ENCODE measurements at places on chromosomes 1 and 21. TPM values are rescaled to one million over a fixed set of nuclear protein-coding genes. Genes with fewer than 3 reads are reported as not detected.

- DNase-seq, result no peak
Measured at GRCh38 chr1:45051005-45051772, 39.1 kb downstream of the UROD start.

- DNase-seq, result no peak
Measured at GRCh38 chr1:219051547-219051946, 122.1 kb upstream of the LYPLAL1 start.

DNA sequence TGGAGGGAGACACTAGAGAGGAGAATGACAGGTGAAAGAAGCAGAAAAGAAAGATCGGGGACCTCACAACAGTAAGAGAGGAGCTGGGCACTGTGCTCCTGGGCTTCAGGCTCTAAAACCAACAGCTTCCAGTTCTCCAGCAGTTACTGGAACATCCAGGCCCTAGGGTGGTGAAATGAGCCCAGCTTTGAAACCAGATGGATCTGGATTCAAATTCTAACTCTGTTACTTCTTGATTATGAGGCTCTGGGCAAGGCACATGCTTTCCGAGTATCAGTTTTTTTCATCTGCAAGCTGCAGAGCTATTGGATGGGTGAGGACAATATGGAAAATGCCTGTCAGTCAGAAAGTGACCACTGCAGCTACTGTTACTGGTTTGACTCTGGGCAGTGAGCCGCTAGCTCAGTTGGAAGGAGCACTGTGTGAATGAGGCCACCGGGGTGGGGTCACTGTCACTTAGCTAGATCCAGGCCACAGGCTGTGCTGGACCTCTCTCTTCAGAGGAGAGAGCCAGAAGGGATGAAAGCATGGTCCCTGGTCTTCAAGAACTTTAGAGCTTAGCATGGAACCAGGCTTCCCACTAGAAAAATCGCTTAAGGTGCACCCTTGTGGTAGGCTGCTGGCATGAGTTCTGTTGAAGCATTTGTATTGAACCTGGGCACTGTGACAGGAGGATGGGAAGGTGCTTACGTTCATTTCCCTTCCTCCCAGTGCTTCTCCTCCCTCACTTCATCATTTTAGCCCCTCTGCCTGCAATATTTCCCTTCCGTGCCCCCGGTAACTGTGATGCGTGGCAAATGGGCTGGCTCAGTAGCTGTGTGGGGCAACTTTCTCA lies 12.2 kb downstream of the PLEKHO1 start:
- DNase-seq, result no peak

NIBAN1 gene
- 2.4 TPM for total RNA-seq

DNA sequence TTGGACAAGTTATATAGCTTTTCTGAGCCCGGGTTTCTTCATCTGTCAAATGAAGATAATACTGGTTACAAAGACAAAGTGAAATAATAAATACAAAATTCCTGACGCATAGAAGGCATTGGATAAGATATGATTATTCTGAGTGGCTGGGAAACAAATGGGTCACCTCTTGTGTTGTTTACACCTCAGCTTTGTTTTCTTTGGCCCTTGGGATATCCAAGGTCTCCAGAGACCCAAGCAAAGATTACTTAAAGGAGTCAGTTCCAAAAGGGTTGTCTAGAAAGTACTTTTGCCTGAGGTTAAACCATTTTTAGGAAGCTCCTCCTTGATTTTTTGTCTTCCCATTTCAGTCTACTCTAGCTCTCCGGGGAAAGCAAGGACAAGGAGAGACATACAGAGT lies 9.7 kb downstream of the KHDRBS1 start:
- DNase-seq, result no peak

- no peak for DNase-seq
Measured at GRCh38 chr1:175220853-175221556, 28.4 kb upstream of the KIAA0040 start.

- DNase-seq, result no peak
Measured at GRCh38 chr1:100344774-100345173, 7.5 kb upstream of the CDC14A start.

DNA sequence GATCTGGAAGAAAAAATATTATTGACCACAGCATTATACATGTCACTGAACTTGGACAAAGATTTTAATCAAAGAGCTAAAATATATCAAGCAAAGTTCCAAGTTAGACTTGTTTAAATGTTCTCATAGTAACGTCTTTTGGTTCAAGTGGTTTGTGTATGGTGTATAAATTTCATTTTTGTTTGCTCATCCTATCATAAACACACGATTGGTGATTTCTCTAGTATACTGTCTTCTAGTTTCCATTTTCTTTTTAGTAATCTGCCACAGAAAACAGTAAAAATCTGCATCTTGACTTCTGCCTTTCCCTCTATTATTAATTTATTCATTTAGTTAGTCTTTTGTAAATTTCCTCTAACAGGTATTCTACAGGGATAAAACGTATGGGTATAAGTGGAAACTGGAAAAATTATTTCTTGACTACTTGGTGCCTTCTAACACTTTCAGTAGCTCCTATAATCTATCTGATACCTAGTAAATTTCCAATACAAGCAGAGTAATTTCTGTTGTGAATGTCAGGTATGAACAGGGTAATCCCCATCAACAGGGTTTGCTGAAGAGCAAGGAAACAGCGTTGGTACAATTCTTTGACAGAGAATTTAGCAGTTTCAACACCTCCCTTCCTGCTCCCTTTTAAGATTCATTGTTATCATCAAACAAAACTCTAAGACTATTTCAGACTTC lies 268.0 kb downstream of the PTPRC start:
- DNase-seq, result no peak

All from frontal cortex (tissue), 4 donors.